ENCODE measurements at places on chromosomes 3 and 15.

- H3K27me3 ChIP-seq = no peaks in the 10 kb centered on the region
- no peak for DNase-seq
- peaks cover 22% of the 10 kb centered on the region for H3K4me1 ChIP-seq
- no peak overlapping the region for H3K27ac ChIP-seq
- no peak overlapping the region for H3K4me3 ChIP-seq
Observed at GRCh38 chr15:49308686-49309085, 114.4 kb upstream of the FGF7 start.

GRCh38 chr3:123282461-123282860 lies 80.7 kb downstream of the SEC22A start:
- no peak overlapping the region for H3K27ac ChIP-seq
- no peaks in the 10 kb centered on the region for H3K36me3 ChIP-seq
- no peaks in the 10 kb centered on the region for H3K4me1 ChIP-seq
- no peak overlapping the region for H3K4me3 ChIP-seq
- H3K27me3 ChIP-seq = no peaks in the 10 kb centered on the region
- no peak for DNase-seq

DNA sequence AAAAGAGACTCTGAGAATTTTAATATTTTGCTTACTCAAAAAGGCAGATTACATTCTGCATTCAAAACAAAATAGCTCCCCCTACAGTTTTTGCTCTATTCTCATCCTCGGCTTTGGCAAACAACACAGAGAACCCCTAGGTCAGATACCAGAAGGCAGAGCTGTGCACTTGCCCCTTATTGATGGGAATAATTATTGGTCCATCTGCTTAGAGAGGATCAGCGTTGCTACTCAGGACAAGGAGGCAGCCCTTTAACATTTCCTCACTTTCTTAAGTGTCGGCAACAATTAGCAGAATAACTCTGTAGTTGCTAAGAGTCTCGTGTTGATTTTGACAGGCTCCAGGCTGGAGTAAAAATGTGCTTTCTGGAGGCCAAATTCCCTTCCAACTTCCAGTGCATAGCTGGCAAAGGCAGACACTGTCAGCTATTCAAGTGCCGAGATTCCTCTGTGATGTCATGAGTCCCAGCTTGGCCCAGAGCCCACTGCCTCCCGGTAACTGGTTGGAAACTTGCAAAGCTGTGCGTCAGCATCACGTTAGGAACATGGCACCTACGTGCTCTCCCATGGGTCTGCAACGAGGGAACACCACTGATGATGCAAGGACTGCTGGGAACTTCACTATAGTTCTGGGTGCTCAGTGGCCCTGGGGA lies 482.7 kb upstream of the ADAMTS9 start:
- no peaks in the 10 kb centered on the region for H3K36me3 ChIP-seq
- DNase-seq = no peak
- H3K4me3 ChIP-seq = no peak overlapping the region
- H3K27me3 ChIP-seq = no peaks in the 10 kb centered on the region
- no peak overlapping the region for H3K27ac ChIP-seq
- no peaks in the 10 kb centered on the region for H3K4me1 ChIP-seq

GRCh38 chr3:54185740-54186139 lies 63.4 kb downstream of the CACNA2D3 start:
- no peak for DNase-seq
- no peak overlapping the region for H3K27ac ChIP-seq
- no peak overlapping the region for H3K4me3 ChIP-seq
- H3K4me1 ChIP-seq = no peaks in the 10 kb centered on the region
- H3K27me3 ChIP-seq = no peaks in the 10 kb centered on the region
- no peaks in the 10 kb centered on the region for H3K36me3 ChIP-seq

- H3K4me1 ChIP-seq = no peaks in the 10 kb centered on the region
- peaks cover 4% of the 10 kb centered on the region for H3K36me3 ChIP-seq
- no peak overlapping the region for H3K27ac ChIP-seq
Observed at GRCh38 chr3:106392915-106393314, 524.1 kb upstream of the CBLB start.

GRCh38 chr15:43748376-43748775 lies 2.1 kb downstream of the PDIA3 start:
- peak overlapping the region; percentile 99 for H3K4me3 ChIP-seq
- H3K27ac ChIP-seq = peak overlapping the region; percentile 99
- H3K4me1 ChIP-seq = peaks cover 41% of the 10 kb centered on the region
- DNase-seq = no peak
- H3K27me3 ChIP-seq = no peaks in the 10 kb centered on the region

Data from natural killer cell treated with Interleukin-12 subunit alpha and Interleukin-12 subunit beta and Interleukin-15 and Interleukin-18, amount 100 ng/mL, for 72 hours (primary cell).